Placental epithelial cell (primary cell): ENCODE measurements at places on chromosomes 11 and 22. TPM values are rescaled to one million over a fixed set of nuclear protein-coding genes. Genes with fewer than 3 reads are reported as not detected.

The TPST2 gene
- total RNA-seq: 11.8 and 14.2 TPM in 2 replicates

The SLC37A4 gene
- 26.3 and 30.4 TPM in 2 replicates for total RNA-seq

The IL18 gene
- total RNA-seq: 1.1 and 1.6 TPM in 2 replicates

The KRTAP5-2 gene
- total RNA-seq: not detected in 2 replicates

The MMP27 gene
- total RNA-seq: not detected in 2 replicates

The OR51B2 gene
- total RNA-seq: not detected in 2 replicates

The RBFOX2 gene
- 229 and 246 TPM in 2 replicates for total RNA-seq

The CARD18 gene
- 0.11 TPM in 1 of 2 replicates, not detected in the other for total RNA-seq

The DMC1 gene
- 5.0 and 5.5 TPM in 2 replicates for total RNA-seq

The TESMIN gene
- total RNA-seq: 4.7 and 5.6 TPM in 2 replicates

The TCN2 gene
- total RNA-seq: 11.9 and 49.5 TPM in 2 replicates

The CPT1A gene
- 20.9 and 28.7 TPM in 2 replicates for total RNA-seq

The THY1 gene
- total RNA-seq: 47.9 and 69.7 TPM in 2 replicates

The GNG3 gene
- 0.79 TPM in 1 of 2 replicates, not detected in the other for total RNA-seq

The NAT10 gene
- total RNA-seq: 22.4 and 26.8 TPM in 2 replicates

The LRRN4CL gene
- 0.39 and 0.87 TPM in 2 replicates for total RNA-seq

The FGF4 gene
- total RNA-seq: not detected in 2 replicates

The CCDC87 gene
- 0.87 and 1.2 TPM in 2 replicates for total RNA-seq

The ATP5MG gene
- 34.5 and 41.3 TPM in 2 replicates for total RNA-seq

The PNPLA3 gene
- 0.39 and 0.98 TPM in 2 replicates for total RNA-seq

The GTSE1 gene
- 3.1 and 7.6 TPM in 2 replicates for total RNA-seq

The C11orf97 gene
- total RNA-seq: not detected in 2 replicates

The DERL3 gene
- total RNA-seq: 1.3 and 1.6 TPM in 2 replicates

The DHCR7 gene
- 5.1 and 38.3 TPM in 2 replicates for total RNA-seq

The OR52M1 gene
- not detected in 2 replicates for total RNA-seq

The SHISA8 gene
- total RNA-seq: not detected in 2 replicates

The IL18BP gene
- total RNA-seq: 6.3 and 7.9 TPM in 2 replicates

The ZNF214 gene
- 1.7 and 4.3 TPM in 2 replicates for total RNA-seq

The ARHGAP42 gene
- total RNA-seq: 10.2 and 16.1 TPM in 2 replicates

The SLC25A45 gene
- 3.8 and 4.3 TPM in 2 replicates for total RNA-seq

The CYB5R2 gene
- 17.0 and 28.7 TPM in 2 replicates for total RNA-seq

The INPP5J gene
- 0.43 and 0.79 TPM in 2 replicates for total RNA-seq

The NLRP10 gene
- 4.7 and 47.7 TPM in 2 replicates for total RNA-seq

The MOV10L1 gene
- 0.11 and 0.39 TPM in 2 replicates for total RNA-seq

The P4HA3 gene
- under 0.01 and 1.1 TPM in 2 replicates for total RNA-seq

The SMCO4 gene
- total RNA-seq: 8.9 and 11.8 TPM in 2 replicates
